ENCODE measurements at places on chromosomes 16 and 17.

DNA sequence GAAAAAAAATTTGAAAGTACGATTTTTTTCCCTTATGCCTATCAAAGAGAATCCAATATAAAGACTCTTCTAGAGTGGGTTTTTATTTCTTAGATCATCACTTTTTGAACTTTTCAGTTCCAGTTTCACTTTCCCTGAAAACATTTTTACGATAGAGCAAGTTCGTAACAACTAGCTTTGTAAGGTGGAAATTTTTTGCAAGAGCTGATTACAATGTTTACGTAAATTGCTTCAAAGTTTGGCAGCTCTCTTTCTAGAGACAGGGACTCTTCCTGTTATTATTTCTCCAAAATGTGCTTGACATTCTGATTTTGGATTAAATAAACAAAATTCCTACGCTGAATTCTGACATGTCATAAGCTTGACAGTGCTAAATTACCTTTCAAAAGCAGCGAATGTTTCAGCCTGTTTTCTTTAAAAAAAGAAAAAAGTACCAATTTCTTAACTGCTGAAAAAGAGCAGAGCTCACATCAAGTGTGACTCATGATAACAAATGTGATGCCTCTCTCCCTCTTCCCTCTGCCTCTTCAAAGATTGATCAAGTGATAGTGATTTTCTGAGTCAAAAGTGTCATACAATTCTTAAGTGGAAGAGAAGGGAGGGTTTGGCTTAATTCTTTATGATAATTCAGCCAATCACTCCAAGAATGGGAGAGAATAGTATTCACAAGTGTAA, 175.2 kb downstream of the KCNJ2 start:
- no peak for DNase-seq

DNA sequence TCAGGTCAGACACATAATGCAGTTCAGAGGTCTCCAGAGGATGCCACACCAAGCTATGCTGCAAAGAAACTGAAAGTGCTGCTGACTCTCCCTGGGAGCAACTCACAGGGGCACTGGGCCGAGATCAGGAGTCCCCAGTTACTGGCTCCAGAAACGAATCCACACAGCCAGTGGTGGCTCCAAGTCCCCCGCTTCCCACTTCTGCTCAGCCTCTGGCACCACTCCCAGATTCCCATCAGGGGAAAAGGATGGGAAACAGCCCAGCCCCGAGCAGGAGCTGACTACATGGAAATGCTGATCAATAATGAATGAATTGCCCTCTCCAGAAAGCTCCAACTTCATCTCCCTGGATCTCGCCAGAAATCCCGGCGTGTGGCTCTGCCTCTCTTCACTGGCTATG, 62.3 kb upstream of the CDH5 start:
- DNase-seq: no peak

DNA sequence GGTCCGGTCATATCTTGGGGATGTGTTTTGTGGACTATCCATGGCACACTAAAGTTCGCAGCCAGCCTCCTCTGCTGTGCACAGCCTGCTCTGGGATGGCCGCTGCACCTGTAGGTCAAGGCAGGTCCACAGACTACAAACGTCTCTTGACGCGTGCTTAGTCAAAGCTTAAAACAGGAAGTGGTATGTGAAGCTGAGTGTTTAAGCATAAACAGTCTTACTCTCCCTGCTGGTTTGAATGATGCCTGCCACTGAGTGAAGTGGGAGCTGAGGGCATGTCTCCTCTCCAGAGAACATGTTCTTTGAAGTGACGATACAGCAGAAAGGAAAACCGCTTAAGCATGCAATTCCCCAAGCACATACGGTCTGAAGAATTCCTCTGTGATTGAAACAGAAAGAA, 365.6 kb downstream of the SLC39A11 start:
- peak; percentile 14 for DNase-seq

GRCh38 chr16:2739625-2740430, 12.6 kb upstream of the SRRM2 start:
- no peak for DNase-seq

GRCh38 chr17:41392278-41392677, 5.1 kb downstream of the KRT31 start:
- DNase-seq: no peak

- DNase-seq: no peak
These were observed 9.6 kb upstream of the MTSS2 start for GRCh38 chr16:70695331-70696070.

- peak; percentile 25 for DNase-seq
These were observed 11.5 kb downstream of the FLII start for GRCh38 chr17:18246880-18247612.

DNA sequence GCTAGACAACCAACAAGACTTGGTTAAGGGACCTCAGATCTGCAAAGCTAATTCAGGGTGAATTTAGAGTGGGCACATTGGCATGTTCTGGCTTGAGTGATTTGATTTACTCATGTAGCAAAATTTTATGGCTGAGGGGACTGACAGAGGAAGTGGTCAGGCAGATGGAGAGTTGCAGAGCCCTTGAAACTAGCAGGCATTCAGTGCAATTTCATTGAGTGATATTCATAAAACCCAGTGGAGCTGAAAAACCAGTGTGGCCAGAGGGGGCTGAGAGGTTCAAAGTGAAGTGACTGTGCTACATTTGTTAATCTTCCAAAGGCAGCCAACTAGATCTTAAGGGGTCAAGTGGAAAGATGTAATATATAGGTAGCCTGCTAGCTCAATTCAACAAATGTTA, 2.2 kb upstream of the TMEM94 start:
- DNase-seq: peak; percentile 92

GRCh38 chr17:39400547-39401411, 647 bp downstream of the FBXL20 start:
- peak; percentile 24 for DNase-seq

- no peak for DNase-seq
These were observed 35.2 kb downstream of the USP22 start for GRCh38 chr17:21007646-21008045.

GRCh38 chr17:31493656-31494155, 102.2 kb downstream of the RAB11FIP4 start:
- DNase-seq: no peak

DNA sequence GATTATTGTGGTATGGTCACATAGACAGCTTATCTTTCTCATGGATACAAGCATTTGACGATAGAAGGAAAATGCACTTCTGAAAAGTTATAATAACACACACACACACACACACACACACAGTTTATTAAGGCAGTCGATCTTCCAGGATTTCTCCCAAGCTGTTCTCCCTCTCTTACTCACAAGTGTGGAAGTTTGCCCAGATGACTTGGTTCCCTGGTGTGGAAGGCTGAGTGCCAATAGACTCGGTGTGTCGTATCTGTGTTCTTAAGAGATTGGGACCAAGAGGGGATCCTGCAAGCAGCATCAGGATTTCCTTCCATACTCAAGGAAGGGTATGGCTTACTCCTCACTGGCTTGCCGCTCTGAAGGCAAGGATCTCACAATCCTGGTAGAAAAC, 279.6 kb downstream of the HS3ST3B1 start:
- DNase-seq: no peak

- DNase-seq: no peak
These were observed 3.1 kb downstream of the PRSS27 start for GRCh38 chr16:2716948-2717347.

- DNase-seq: peak; percentile 64
These were observed 1096.1 kb upstream of the EEF2KMT start for GRCh38 chr16:6193718-6194117.

DNA sequence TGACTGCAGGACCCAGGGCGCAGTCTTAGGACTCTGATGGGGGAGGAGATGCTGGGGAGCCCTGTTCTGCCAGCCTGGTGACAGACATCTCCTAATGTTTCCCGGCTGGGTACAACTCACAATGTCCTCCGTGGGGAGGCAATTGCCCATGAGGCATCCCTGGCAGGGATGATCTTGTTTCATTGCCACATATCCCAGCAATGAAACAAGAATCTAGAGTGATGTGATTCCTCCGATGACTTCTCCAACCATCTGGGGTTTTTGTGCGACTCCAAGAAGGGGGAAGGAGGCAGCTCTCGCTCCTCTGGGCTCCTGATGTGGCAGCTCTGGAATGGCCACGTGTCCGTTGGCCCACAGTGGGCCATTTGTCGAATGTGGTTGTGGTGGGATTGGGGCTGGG, 255.8 kb downstream of the SEC14L1 start:
- no peak for DNase-seq

- DNase-seq: no peak
These were observed 43.5 kb downstream of the SCPEP1 start for GRCh38 chr17:57021226-57021940.

- DNase-seq: no peak
These were observed 11.8 kb downstream of the HASPIN start for GRCh38 chr17:3735515-3735914.
